G401 (cell line): ENCODE measurements at places on chromosomes 16 and 17.
A peak's percentile ranks its signal among the peaks of the same experiment; 100 is the strongest.

GRCh38 chr16:83273504-83274173 is 534.1 kb upstream of the HSBP1 start:
- DNase-seq, result no peak

DNA sequence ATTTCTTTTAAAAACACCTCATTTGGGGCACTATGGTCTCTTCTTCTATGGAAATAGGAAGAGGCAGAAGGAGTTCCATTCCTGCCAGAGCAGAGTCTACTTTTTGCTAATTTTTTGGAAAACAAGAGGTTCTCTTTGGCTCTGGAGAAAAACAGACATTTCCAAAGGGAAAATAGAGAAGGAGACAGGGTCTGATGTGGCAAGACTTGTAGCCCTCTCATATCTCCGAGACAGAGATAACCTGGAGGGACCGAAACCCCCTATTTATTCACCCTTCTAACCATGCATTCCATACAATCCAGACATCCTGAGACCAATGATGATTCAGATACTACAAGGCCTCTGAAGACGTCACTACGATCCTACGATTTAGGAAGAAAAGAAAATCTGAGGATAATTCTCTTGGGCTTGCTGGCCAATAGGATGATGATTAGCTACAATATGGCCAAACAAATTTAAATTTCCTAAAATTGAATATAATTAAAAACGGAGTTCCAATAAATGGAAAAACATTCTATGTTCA is 70.2 kb downstream of the HIC1 start:
- DNase-seq, result no peak

DNA sequence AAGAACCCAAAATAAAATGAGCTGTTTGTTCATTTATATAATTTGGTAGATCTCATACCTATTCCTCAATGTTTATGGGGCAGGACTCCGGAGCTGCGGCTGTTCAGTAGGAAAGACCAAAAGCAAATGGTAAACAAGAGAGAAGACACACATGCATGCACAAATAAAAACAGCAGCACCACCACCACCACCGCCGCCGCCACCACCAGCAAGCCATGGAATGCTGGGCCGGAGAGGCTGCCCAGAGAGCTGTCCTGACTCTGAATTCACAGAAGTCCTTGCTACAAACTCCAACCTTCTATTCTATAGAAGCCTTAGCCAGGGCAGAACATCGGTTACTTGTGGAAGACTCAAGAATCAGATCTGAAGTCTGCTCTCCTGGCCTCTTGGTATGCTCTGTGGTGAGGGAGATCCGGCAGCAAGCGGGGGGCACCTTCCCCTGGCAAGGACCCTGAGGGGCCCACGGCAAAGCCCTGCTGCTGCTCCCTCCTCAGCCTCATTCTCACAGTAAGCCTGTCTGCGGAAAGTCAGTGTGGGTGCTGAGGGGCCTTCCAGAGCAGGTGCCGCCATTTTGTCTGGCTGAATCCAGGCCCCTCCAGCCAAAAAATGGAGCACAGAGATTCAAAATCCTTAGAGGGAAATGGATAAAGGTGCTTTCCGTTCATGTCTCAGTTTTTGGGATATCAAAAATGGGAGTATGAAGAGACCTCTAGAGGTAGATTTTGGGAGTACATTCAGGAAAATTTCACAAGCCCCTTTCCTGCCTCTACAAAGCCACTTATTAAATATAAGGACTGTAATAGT is 6.4 kb upstream of the FOXJ1 start:
- DNase-seq, result peak; percentile 65

DNA sequence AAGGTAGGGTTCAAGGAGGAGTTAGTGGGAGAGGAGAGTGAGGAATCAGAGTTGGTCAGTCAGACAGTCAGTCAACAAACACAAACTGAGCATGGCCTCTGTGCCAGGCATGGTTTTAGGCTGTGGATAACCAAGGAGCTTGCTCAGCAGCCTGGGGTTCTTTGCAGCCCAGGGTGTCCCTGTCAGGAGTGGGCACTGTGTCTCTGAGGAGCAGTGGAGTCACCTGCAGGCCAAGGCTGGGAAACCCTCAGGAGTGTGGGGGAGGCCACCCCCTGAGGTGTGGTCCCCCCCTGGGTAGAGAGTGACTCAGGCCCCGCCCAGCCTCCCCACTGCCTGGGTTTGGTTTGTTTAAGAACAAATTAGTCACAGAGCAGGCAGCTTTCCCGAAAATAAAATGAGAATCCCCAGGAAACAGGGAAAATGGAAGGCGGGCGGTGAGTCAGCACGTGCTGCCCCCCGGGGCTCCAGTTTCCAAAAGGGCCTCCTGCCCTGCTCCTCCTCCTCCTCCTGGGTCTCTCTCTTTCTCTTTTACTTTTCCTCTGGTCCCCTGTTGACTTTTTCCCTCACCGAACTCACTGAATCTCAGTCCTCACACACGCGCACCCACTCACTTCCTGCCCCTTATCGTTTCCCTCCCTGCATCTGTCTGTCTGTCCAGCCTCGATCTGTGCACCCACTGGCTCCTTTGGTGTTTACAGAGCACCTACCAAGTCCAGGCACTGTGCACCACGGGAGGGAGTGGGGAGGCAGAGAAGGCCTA is 44.3 kb downstream of the SOCS3 start:
- DNase-seq, result no peak

- DNase-seq, result peak; percentile 33
Observed at GRCh38 chr17:66976781-66977201, 12.3 kb downstream of the CACNG4 start.

DNA sequence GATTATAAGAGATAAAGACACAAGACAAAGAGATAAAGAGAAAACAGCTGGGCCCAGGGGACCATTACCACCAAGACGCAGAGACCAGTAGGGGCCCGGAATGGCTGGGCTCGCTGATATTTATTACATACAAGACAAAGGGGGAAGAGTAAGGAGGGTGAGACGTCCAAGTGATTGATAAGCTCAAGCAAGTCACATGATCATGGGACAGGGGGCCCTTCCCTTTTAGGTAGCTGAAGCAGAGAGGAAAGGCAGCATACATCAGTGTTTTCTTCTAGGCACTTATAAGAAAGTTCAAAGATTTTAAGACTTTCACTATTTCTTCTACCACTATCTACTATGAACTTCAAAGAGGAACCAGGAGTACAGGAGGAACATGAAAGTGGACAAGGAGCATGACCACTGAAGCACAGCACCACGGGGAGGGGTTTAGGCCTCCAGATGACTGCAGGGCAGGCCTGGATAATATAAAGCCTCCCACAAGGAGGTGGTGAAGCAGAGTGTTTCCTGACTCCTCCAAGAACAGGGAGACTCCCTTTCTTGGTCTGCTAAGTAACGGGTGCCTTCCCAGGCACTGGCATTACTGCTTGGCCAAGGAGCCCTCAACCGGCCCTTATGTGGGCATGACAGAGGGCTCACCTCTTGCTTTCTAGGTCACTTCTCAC is 63.9 kb upstream of the ARL4D start:
- DNase-seq, result no peak

GRCh38 chr17:41369713-41370112 is at the start of gene KRT33B:
KRT33B (minus strand) TSS chr17:41369813; CDS start chr17:41369750, 63 bp downstream.
- no peak for DNase-seq

DNA sequence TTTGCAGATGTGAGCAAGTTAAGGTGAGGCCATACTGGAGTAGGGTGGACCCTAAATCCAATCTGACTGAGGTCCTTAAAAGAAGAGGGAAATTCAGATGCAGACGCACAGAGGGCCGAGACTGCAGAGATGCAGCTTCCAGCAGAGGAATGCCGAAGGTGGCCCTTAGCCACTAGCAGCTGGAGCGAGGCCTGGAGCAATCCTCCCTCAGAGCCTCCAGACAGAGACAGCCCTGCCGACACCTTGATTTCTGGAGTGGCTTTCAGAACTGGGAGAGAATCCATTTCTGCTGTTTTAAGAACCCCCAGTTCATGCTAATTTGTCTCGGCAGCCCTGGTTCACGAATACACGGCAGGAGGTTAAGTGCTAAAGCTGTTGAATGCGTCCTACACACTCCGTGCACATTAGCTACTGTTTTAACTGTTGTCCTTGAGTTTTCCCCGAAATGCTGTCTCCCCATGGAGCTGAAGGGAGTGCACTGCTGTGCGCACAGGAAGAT is 135.5 kb downstream of the IRF8 start:
- no peak for DNase-seq

- DNase-seq, result no peak
Observed at GRCh38 chr16:4070936-4071335, 45.3 kb downstream of the ADCY9 start.

DNA sequence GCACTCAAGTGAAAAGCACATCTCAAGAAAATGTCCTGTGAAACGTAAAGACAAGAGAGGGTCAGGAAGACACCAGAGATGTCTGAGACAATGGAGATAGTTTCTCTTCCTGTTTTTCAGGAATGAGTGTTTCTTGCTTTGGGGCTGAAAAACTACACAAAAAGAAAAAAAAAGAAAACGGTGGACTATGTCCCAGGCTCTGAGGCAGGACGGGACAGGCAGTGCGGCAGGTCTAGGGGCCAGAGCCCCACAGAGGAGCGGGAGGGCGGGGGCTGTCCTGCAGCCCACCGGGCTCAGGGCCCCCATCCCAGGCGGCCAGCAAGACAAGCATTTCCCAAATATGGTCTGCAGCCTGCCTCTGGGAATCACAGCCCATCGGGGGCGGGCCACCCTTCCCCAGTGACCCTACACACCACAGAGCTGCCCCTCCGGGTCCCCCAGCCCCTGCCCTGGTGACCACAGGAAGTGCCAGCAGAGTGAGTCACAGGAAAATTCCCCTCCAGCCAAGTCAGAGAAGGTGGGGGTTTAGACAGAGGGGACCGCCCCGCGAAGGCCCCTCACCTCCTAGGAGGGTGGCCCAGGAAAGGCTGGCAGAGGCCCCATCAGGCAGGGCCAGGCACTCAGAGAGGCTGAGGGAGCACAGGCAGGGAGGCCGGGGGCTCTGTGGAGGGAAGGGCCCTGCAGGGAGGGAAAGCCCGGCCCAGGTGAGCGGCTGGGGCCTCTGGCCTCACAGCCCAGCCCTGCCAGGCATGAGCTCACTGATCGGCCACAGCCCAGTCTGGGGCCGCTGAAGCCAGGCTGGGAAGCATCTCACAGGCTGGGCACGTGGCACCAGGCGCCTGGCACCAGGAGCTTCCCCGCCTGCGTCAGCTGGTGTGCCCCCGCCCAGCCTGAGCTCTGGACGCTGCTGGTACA is 6.3 kb downstream of the BCAR1 start:
- peak; percentile 96 for DNase-seq

DNA sequence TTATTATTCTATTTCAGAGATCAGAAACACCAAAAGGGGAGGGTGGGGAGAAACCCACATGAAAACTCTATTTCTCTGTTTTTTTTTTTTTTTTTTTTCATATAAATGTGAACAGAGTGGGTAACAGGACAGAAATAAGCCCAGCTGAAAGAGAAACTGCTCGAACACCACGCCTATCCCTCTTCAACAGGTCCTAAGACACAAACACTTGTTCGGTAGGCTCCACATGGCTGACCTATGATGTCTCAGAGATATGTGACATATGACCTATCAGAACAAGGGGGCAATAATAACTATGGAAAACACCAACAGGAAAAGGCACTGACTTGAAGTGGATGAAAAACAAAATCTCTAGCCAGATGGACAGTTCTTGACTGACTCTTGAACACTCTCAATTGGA is 44.8 kb downstream of the PARN start:
- no peak for DNase-seq

GRCh38 chr16:5852151-5852550 is 754.6 kb upstream of the EEF2KMT start:
- no peak for DNase-seq

GRCh38 chr16:71846431-71846830 is 655 bp downstream of the ATXN1L start:
- DNase-seq, result peak; percentile 26

- DNase-seq, result no peak
Observed at GRCh38 chr16:53782148-53782547, 78.2 kb downstream of the FTO start.
